ENCODE measurements at places on chromosomes 3 and 15. TPM values are rescaled to one million over a fixed set of nuclear protein-coding genes. Genes with fewer than 3 reads are reported as not detected.

Gene HHATL
- 0.18 TPM for polyA plus RNA-seq

Gene COL6A5
- 2.2 TPM for polyA plus RNA-seq

Gene AADACL2
- 0.01 TPM for polyA plus RNA-seq

Gene SLC51B
- polyA plus RNA-seq: 20.2 TPM

Gene HTR3E
- 0.03 TPM for polyA plus RNA-seq

Gene FAM98B
- polyA plus RNA-seq: 31.3 TPM

- no peak for DNase-seq
These were observed 102.0 kb upstream of the PRICKLE2 start for GRCh38 chr3:64327100-64327804.

GRCh38 chr3:25854635-25855034, 64.7 kb downstream of the OXSM start:
- no peak for DNase-seq

- DNase-seq: no peak
These were observed 33.2 kb downstream of the ZNF654 start for GRCh38 chr3:88092270-88092669.

DNA sequence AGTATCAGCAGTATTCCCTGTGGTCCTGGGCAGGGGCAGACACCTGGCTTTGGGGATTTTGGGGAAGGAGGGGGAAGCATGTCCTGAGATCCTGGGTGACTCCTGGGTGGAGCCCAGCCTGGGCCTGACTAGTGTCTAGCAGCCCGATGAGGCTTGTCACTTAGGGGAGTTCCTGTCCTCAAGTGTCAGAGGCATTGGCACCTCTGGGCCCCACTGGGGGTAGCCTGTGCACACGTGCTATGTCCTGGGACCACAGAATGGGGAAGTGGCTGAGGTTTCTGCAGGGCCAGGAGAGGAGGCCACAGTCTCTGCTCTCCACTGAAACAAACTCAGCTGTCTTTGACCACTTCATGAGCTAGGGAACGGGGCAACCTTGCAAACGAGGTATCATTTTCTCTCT, 31.5 kb upstream of the ADCY5 start:
- DNase-seq: no peak

GRCh38 chr3:132225664-132226063, 91.5 kb upstream of the ACP3 start:
- no peak for DNase-seq

GRCh38 chr15:43751885-43752284, 5.6 kb downstream of the PDIA3 start:
- DNase-seq: no peak

- no peak for DNase-seq
These were observed 392.4 kb upstream of the PROK2 start for GRCh38 chr3:72177075-72178050.

DNA sequence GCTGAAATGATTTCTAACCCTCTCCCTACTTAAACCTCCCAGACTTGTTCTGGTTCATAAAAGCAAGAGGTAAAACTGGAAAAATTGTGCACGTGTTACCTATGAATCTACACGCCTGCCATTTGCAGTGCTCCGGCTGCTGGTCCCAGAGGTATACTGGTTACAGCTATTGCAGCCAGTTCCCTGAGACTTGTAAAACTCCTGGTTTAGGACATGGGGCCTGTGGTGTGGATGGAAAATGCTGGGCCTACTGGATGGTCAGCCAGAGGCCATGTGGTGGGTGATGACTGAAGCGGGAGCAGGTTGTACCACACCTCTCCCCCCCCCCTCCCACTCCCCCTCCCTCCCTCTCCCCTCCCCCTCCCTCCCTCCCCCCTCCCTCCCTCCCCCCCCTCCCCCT, 45.0 kb downstream of the SENP2 start:
- DNase-seq: no peak

Data from large intestine (tissue), 12 donors.